ENCODE measurements at places on chromosomes 5 and 9.

DNA sequence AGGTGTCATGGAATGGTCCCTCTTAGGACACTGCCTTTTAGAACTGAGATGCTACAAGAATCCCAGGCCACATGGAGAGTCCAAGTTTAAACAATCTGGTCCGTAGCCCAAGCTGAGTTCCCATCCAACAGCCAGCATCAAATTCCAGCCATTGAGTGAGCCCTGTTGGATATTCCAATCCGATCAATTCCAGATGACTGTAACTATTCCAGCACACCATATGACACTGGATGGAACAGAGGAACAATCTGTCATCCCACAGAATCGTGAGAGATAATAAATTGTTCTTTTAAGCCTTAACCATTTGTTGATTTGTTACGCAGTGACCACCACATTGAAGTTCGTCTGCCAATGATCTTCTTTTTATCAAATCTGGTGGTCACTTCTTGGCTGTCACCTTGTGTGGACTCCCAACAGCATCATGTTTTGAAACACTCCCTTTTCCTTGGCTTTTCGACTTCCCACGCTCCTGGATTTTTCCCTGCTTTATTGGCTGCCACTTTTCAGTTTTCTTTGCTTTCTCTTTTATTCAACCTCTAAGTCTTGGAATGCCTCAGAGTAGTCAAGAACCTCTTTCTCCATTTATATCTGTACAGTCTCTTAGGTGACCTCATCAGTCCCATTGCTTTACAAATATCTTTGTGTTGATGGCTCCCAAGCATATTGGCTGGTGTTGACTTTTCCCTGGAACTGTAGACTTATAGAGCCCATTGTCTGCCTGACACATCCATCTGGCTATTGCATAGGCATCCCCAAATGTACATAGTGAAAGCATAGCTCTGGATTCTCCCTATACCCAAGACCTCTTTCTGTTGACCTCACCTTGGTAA, 46.1 kb downstream of the TNFSF15 start:
- DNase-seq, result no peak

DNA sequence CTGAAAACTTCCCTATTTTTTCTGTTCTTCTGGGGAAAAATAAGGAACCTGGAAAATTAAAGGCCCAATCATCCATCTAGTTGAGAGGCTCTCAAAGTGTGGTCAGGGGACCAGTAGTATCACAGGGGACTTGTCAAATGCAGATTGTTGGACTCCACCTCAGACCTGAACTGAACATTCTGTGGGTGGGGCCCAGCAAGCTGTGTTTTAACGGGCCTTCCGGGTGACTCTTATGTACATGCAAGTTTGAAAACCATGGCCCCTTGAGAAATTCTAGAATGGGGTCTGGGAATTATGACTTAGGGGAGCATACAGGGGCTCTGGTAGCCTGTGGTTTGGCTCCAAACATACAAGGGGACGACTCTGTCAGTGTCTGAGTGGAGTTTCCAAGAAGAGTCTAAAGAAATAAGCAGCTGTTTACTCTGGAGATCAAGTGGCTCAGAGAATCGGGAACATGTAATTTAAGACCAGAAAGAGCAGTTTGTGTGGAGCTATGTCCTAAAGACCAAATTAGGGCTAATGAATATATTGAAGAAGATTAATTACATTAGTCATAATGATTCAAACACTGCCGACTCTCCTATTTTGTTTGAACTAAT, 177.4 kb downstream of the SLC28A3 start:
- no peak for DNase-seq

DNA sequence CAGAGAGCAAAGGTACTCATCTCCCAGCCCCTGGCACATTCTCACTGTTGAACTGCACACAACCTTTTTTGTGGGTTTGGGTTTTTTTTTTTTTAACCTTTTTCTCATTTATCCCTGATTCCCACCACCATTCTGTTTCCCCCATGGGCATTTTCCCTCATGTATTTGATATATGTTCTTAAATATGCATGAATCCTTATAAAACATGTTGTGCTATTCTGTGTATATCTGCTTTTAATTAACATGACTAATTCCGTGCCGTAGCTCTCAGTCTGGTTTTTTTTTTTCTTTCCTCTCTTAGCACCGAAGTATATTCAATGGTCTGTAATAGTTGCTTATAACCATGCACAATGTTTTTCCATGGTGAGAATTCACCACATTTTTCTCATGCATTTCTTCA, 204.5 kb downstream of the RGS3 start:
- no peak for DNase-seq

GRCh38 chr5:40572391-40572790, 107.3 kb upstream of the PTGER4 start:
- no peak for DNase-seq

- no peak for DNase-seq
These were observed 63.6 kb upstream of the UBAC1 start for GRCh38 chr9:136024696-136025316.

GRCh38 chr5:83118471-83118870, 41.1 kb downstream of the XRCC4 start:
- no peak for DNase-seq

DNA sequence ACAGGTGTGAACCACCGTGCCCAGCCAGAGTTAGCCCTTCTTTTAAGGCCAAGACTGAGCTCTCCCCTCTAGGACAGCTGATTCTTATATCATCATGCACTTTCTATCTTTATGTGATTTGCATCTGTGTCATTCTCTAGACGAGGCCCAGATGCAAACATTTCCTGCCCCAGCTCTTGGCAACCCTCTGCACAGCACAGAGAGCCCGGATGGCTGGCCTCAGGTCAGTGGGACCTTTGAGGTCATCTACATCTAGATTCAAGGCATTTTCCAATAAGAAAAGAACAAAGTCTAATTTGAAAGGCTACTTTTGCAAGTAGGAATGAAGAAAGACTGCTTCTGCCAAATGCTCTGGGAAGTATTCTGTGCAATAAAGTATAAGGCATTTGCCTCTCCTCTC, 109.0 kb upstream of the DAB2 start:
- DNase-seq, result no peak

DNA sequence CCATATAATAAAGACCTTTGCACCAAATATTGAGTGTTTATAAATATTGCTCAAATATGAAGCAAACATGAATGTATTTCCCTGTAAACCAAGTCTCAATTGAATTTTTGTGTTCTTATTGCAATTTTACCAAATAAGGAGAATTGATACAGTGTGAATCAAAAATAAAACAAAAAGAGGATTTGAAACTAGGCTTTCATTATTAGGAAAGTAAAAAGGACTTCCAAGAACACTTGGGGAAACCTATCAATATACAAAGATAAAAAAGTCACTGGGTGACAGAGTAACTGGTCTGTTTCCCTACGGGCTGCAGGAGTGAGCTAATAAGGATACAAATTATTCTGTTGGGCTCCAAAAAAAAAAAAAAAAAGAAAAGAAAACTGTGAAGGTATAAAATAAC, 44.8 kb upstream of the SNX2 start:
- no peak for DNase-seq

DNA sequence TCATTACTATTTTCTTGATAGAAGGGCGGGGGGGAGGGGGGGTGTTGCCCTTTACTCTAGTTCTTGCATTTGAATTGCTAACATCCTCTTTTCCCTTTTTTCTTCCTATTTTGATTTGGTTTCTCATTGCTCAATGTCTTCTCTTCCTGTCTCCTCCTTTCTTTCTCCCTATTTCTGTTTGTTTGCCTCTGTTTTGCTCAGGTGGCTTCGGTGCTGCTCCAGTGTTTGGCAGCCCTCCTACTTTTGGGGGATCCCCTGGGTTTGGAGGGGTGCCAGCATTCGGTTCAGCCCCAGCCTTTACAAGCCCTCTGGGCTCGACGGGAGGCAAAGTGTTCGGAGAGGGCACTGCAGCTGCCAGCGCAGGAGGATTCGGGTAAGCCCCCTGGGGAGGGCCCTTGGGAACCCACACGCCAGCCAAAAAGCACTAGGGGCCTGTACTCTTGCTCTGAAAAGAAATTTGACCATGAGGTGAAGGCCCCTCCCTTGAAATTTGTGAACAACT, 48.3 kb downstream of the FAM78A start:
- DNase-seq, result no peak

GRCh38 chr9:100573655-100574260, 4.1 kb upstream of the CAVIN4 start:
- no peak for DNase-seq

DNA sequence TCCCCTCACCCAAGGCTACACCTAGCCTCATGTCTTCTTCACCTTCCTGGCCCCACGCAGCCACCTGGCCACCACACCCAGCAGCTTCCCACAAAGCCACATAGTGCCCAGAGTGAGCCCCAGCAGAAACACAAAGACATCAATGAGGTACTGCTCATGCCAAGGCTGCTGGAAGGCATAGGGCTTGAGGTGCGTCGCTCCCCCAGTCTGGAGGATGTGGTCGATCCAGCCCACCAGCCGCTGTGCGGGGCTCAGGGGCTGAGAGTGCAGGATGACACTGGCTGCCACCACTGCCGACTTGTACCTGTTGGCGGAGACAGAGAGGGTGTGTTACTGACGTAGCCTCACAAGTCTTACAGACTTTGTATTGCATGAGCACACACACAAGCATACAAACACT, 15.8 kb upstream of the CAPSL start:
- DNase-seq, result no peak

DNA sequence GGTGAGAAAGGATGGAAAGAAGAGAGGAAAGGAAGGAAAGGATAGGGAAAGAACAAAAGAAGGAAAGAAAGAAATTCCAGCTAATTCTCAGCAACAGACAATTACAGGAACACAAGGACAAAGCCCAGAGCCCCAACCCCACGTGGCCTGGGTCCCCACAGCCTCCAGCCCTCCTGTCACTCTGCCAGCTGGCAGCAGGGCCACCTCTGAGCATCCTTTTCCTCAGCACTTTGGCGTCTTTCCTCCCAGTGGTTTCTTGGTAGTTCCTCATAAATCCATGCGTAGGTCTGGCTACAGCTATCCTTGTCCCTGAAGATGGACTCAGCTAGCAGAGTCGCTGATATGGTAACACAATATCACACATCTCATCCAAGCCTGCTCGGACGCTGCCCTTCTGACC, 28.3 kb downstream of the ADAMTS2 start:
- no peak for DNase-seq

GRCh38 chr5:2352101-2352861, 399.2 kb downstream of the IRX2 start:
- DNase-seq, result no peak

DNA sequence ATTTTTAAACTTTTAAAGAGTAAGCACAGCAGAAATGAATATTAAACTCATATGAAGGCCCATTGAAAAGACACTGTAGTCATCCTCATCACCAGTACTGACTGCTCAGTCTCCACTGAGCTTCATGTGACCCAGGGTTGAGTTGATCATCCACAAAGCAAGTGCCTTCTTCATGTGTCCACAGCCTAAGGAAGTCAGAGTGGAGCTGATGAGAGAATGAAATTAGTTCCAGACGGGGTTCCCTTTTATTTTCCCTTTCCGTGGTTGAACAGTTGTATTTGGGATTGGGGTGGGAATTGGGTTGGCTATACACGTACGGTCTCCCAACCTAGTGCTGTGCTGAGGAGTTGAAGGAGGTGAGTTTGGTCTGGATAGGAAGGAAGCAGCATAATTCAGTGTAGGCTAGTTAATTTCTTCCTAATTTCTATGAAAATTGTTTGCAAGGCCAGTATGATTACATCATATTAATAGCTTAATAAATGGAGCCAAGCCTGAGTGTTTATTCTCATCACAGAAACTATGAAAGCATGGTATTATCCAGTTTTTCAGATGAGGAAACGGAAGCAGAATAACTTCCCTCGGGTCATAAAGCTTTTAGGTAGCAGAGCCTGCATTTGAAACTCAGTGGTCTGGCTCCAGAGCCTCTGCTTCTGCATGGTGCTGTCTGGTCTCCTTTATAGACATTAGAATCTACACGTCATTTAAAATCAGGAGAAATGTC, 103.9 kb upstream of the DMRT1 start:
- DNase-seq, result no peak

DNA sequence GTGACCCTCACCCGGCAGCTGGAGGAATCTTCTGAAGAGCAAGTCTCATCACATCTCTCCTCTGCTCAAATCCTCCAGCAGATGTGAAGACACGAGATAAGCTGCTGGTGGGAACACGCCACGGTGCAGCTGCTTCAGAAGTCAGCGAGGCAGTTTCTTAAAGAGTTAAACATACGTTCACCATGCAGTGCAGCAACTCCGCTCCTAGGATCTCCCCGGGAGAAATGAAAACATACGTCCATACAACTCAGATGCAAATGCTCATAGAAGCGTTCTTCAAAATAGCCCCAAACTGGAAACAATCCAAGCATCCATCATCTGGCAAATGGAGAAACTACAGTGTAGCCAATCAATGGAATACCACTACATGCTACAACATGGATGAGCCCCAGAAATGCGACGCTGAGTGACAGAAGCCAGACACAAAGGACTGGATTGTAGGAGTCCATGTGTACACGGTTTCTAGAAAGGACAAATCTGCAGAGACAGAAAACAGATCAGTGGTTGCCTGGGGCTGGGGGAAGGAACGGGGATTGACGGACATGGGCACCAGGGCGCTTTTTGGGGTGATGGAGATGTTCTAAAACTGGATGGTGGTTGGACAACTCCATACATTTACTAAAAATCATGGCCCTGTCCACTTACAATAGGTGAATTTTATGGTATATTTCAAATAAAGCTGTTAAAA, 150.6 kb downstream of the COL23A1 start:
- DNase-seq, result no peak

DNA sequence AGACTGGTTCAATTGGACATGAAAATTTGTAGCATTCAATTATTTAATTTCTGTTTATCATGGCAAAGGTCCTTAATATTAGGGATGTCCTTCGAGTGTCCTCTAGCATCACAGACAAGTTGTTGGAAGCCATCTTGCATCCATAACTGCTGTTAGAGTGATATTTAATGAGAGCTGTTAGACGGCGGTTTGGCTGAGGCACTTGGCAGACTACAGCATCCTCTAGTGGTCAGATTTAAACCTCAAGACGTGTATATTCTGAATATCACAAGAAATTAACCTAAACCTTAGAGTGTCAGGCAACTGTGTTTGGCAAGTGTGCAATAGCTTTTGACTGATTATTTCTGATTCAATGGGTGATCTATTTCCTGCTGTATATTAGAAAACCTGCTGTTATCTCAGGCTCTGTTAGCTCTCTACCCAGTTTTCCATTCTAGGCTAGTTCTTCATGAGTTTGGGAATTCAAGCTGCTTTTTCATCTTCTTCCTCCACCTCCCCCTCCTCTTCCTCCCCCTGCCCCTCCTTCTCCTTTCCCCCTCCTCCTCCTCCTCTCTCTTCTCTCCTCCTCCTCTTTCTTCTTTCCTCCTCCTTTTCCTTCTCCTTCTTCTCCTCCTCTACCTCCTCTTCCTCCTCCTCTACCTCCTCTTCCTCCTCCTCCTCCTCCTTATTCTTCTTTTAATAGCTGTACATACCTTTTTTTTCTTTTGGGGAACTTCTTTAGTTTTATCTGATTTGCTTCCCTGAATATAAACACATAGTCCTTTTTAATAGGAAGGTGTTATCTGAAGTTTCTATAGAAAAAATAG, 8.6 kb downstream of the SPINK1 start:
- no peak for DNase-seq

GRCh38 chr9:38649731-38650363, 29.5 kb upstream of the ANKRD18A start:
- no peak for DNase-seq

- DNase-seq, result no peak
These were observed 81.8 kb upstream of the KLF9 start for GRCh38 chr9:70496244-70496643.

- no peak for DNase-seq
These were observed 26.1 kb upstream of the SEC16A start for GRCh38 chr9:136508729-136509500.
